ENCODE measurements at places on chromosomes 1 and 21.

DNA sequence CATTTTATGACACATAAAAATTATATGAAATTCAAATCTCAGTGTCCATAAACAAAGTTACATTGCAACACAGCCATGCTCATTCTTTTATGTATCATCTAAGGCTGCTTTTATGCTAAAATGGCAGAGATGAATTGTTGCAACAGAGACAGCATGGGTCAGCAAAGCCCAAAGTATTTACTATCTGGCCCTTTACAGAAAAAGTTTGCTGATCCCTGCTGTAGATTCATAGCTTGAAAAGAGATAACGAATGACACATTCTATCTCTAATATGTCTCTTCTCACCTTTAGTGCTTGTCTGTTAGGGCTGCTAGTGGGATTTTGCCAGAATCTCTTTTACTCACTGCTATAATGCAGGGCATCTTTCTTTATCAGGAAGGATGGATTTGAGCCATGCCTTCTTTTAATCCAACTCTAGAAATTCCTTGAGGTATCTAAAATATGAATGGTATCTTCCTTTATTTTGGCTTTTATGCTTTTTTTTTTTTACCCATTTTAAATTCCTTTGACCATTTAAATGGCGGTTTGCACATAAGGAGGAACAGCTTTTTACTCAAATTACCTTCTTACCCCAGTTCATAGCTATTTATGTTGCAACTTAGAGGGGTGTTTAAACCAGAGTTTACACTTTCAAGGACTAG lies 598.2 kb downstream of the PLPP3 start:
- DNase-seq, result no peak

DNA sequence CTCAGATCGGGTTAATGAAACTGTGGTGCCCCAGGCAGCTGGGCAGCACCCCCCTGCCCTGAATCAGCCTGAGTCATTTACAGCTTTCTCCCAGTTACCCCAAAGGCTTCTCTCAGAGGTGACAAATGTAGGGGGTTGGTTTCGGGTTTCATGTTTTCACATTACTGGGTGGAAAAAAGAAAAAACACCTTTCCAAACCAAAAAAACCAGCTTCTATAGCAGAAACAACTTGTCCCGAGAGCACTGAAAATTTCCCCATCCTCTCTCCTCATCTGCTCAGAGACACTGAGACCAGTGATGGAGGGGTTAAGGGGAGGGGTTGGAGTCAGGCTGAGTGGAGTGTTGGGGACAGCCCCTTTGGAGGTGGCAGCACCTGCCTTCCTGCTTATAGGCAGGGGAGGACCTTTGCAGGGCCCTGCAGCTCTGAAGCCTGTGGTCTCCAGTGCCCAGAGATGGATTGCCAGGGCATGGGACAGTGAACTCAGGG lies 15.6 kb downstream of the UTP11 start:
- DNase-seq, result no peak

DNA sequence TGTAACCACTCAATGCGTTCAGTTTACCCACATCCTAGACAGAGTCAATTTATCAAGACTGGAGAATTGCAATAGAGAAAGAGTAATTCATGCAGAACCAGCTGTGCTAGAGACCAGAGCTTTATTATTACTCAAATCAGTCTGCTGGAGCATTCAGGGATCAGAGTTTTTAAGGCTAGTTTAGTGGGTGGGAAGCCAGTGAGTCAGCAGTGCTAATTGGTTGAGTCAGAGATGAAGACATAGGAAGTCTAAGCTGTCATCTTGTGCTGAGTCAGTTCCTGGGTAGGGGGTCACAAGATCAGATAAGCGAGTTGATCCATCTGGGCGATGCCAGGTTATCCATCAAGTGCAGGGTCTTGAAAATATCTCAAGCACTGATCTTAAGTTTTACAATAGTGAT lies 499.6 kb downstream of the MRPL39 start:
- DNase-seq, result no peak

- peak; percentile 25 for DNase-seq
Observed at GRCh38 chr1:27726173-27727044, 648 bp downstream of the FAM76A start.

DNA sequence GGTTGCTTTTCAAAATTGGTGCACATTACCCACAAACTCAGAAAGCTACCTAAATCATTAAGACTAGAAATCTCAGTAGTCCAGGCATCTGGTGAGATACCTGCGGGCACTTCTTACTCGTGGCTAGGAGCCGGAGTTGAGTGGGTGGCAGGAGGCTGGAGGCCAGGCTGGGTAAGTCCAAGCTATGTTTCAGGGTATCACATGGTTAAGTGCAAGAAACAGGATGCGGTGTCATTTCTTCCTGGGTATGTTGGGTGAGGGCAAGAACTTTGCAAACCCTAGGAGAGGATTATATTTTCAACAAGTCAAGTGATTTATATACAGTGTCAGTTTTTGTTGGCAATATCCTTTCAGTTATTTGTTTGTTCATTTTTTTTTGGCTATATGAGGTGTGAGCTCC lies 41.0 kb downstream of the VANGL1 start:
- no peak for DNase-seq

- no peak for DNase-seq
Observed at GRCh38 chr1:225695578-225696337, 42.8 kb upstream of the ENAH start.

DNA sequence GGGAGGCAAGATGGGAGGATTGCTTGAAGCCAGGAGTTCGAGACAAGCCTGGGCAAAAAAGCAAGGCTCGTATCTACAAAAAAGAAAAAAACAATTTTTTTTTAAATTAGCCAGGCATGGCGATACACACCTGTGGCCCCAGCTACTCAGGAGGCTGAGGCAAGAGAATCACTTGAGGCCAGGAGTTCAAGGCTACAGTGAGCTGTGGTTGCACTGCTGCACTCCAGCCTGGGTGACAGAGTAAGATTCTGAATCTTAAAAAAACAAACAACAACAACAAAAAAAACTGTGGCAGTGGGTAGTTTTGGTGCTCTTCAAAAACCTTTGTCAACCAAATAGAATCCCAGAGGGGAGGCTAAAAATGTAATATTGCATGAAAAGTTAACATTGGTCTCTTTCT lies 734 bp downstream of the PTPN22 start:
- no peak for DNase-seq

DNA sequence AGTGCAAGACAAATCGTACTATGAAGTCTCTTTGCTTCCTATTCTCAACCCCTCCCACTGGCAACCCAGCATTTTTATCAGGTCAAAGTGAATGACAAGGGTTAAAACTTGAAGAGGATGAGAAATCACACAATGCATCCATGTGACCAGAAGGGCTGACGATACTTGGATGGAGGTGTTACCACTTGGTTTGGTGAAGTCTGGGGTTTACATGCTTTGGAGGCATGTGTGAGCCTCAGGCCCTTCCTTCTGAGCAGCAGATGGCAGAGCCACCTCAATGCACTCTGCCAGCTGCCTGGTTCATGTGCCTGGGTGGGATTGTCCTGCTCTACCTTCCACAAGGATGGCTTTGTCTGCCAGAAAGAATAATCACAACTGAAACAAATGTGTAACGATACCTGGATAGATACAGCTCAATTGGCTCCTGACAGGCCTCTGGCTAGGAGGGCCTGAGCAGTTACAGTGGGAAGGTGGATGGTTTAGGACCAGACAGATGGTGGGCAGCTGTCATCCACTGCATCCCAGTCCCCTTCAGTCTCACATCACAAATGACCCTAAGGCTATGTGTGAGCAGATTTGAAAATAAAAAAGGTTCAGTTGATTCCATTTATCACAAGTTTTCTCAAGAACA lies 51.5 kb upstream of the CNIH3 start:
- no peak for DNase-seq

DNA sequence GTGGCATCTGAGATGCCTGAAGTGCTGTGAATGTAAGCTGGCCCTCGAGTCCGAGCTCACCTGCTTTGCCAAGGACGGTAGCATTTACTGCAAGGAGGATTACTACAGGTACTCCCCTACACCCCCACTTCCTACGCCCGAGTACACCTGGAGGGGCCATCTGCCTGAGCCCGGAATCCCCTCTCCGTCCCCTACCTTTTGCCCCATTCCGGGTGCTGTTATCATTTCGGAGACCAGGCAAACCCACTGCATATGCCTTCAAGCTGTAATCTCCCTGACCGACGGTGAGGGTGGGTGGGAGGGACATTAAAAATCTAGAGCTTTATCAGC lies 2.9 kb downstream of the LHX9 start:
- no peak for DNase-seq

DNA sequence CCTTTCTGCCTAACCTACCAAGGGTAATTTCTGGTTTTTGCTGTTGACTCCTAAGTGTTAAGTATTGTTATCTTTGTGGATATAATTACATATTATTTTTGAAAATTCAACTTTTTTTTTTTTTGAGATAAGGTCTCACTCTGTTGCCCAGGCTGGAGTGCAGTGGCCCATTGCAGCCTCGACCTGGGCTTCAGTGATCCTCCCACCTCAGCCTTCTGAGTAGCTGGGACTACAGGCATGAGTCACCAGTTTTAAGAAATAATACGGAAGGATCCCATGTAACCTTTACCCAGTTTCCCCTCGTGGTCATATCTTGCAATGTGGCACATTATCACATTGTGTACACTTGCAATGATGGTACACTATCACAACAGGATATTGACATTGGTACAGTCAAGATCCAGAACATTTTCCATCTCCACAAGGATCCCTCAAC lies 3.1 kb downstream of the CHD1L start:
- peak; percentile 8 for DNase-seq

DNA sequence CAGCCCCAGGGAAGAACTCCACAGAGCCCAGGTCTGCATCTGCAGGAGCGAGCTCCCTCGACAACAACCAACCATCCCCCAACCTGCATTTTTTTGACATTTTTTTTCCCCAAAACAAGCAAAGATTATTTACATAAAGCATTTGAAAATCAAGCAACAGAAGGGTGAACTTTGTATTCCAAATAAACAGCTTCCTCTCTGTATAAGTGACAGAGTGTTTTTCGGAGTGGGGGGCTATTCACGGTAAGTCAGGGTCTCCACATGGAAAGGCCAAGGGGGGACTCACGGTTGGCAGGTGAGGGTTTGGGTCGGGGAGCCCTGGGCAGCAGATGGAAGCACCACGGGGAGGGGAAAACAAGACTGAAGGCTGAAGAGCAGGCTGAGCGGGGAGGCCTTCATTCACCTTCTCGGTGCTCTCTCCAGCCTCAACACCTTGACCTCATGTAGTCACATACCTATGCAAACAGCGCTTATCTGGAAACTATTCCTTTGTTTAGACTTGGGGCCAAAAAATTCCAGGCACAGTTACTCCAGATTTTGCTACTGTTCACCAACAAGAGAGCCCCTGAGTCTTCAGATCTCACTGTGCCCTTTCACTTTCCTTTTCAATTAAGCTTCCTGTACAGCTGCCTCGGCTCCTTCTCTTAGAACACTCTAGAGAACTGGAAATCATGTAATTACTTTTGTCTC lies 27.6 kb downstream of the C2CD2 start:
- DNase-seq, result peak; percentile 79

- DNase-seq, result no peak
Observed at GRCh38 chr1:39776400-39776713, 5.2 kb upstream of the OXCT2 start.

- no peak for DNase-seq
Observed at GRCh38 chr1:95503278-95504030, 269.4 kb downstream of the RWDD3 start.

GRCh38 chr1:74953622-74954021 lies 180.6 kb upstream of the LHX8 start:
- no peak for DNase-seq

- no peak for DNase-seq
Observed at GRCh38 chr1:58576325-58576726, 726 bp downstream of the TACSTD2 start.

DNA sequence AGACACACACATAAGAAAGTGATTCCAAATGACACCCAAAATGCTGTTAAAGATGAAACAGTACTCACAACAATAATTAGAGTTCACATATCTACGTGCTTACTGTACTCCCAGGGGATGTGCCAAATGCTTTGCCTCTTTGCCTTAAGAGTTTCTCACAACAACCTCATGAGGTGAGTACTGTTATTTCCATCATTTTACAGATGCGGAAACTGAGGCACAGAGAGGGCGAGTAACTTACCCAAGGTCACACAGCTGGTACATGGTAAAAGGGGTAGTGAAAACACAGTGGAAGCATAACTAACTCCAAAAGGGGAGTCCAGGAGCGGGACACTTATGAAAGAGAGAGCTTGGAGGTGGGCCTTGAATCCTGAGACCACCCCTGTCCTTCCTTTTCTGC lies 171.8 kb downstream of the ACTL8 start:
- DNase-seq, result no peak

- peak; percentile 80 for DNase-seq
Observed at GRCh38 chr1:207362962-207363860, 41.7 kb downstream of the CD55 start.

- DNase-seq, result peak; percentile 81
Observed at GRCh38 chr1:149884433-149885338, 14.7 kb upstream of the BOLA1 start.

- peak; percentile 38 for DNase-seq
Observed at GRCh38 chr1:41383094-41383852, 22.0 kb downstream of the FOXO6 start.

DNA sequence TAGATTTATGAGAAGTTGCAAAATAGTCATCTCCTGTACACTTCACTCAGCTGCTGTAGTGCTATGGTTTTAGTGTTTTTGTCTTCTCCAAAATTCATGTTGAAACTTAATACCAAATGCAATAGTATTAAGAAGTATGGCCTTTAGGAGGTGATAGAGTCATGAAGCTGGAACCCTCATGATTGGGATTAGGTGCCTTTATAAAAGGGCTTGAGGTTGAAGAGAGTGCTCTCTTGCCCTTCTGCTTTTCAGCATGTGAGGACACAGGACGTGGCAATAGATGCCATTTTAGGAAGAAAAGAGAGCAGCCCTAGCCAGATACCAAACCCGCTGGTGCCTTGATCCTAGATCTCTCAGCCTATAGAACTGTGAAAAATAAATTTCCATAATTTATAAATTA lies 87.6 kb downstream of the CTH start:
- DNase-seq, result peak; percentile 64

- DNase-seq, result no peak
Observed at GRCh38 chr1:160081261-160081936, at the start of gene KCNJ9. KCNJ9 (plus strand) TSS chr1:160081538; CDS start chr1:160084031, 2,493 bp downstream.

- no peak for DNase-seq
Observed at GRCh38 chr1:38547321-38547720, 312.3 kb downstream of the RRAGC start.

GRCh38 chr1:148158341-148159003 lies 6.4 kb upstream of the NBPF11 start:
- no peak for DNase-seq

DNA sequence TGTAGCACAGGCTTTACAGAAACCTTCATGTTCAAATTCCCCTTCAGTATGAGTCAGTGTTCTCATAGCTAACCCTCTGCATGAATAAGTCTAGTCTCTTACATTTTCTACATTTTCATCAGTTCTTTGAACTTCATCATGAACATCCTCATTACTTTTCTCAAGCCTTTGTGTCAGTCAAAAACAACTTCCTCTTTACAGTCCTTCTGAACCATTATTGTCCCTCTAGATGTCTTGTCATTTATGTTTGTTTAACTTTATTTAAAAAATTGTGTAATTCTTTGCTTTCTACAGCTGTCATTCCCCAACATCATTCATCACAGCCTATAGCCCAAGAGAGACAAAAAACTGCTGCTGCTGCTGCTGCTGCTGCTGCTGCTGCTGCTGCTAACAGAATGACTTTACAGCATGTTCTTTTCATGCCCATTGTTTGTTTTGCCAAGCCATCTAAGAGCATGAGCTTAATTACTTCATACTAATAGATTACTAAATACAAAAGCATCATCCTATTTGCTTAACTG lies 133.1 kb downstream of the LRRC40 start:
- DNase-seq, result peak; percentile 37

Measured in Kasumi-1 (cell line).